T-helper 2 cell (primary cell): ENCODE measurements at places on chromosomes 2 and 18.
A peak's percentile ranks its signal among the peaks of the same experiment; 100 is the strongest.

GRCh38 chr2:223052548-223053483, 826 bp downstream of the KCNE4 start:
- DNase-seq = no peak

GRCh38 chr2:229160180-229160579, 110.9 kb downstream of the PID1 start:
- DNase-seq = no peak

DNA sequence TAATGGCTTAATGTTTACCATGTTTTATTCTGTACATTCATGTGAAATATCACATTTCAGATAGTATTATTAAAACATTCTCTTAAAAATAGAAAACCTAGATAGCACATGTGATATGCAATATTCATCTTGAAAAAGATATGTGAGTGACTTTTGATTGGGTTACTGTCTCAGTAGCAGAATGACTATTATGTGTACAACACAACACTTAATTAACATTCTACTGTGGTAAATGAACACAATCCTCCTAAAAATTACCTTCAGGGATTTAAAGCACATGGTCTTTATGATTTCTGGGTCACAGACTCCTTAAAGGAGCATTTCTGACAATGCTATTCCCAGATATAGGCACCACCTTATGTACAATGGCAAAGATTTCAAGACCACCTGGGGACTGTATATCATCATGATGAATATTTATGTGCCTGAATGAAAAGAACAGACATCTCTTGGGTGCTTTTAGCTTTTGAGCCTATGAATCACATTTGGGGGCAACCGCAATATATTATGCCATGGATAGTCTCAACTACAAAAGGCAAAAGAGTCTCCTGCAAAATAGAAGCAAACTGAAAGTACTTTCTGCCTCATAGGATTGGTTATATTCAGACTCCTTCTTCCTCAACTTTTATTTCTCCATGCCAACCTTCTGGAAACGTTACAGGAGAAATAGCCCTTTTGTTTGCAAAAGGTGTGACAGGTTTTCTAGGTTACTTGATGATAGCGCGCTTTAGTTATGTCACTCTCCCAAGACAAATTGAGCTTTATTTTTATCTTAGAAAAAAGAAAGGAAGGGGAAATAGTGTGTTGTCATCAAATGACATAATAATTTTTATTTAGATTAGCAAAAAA, 259.0 kb downstream of the CALCRL start:
- DNase-seq = no peak

DNA sequence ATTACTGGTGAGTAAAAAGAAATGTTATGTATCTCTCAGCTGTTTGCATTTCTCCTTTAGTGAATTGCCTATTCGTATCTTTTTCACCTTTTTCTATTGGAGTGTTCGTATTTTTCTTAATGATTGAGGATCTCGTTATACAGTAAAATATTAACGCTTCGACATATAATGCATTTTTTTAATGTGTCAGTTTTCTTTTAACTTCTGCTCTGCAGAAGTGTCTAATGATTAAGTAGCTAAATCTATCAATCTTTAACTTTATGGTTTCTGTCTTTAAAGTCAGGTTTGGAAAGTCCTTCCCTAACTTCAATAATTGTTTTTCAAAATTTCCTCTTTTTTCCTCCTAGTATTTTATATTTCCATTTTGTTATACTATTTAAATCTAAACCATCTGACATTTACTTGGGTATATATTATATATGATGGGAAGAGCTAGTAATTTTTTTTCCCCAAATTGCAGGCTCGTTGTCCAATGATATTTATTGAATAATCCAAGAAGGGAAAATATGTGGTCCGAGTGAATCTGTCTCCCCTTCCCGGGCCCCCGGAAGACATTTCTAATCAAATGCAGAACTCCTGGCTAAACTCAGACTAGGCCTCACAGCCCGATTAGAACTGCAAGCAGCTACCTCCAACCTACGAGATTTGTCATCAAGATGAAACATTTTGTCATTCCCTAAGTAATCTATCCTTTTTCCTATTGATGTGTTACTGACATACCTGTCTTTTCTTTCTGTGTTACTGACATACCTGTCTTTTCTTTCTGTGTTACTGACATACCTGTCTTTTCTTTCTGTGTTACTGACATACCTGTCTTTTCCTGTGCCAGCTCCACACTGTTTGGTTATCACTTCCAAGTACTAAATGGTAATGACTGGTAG, 17.2 kb downstream of the PCBP1 start:
- DNase-seq = no peak

- peak; percentile 12 for DNase-seq
Measured at GRCh38 chr18:60664736-60665135, 292.2 kb upstream of the MC4R start.

GRCh38 chr2:45684756-45685155, 33.3 kb downstream of the PRKCE start:
- no peak for DNase-seq

GRCh38 chr2:33512112-33512511, 35.7 kb downstream of the RASGRP3 start:
- no peak for DNase-seq

GRCh38 chr2:158923180-158923594, 45.3 kb upstream of the TANC1 start:
- DNase-seq = no peak

GRCh38 chr2:138507267-138507666, 5.7 kb downstream of the SPOPL start:
- no peak for DNase-seq

DNA sequence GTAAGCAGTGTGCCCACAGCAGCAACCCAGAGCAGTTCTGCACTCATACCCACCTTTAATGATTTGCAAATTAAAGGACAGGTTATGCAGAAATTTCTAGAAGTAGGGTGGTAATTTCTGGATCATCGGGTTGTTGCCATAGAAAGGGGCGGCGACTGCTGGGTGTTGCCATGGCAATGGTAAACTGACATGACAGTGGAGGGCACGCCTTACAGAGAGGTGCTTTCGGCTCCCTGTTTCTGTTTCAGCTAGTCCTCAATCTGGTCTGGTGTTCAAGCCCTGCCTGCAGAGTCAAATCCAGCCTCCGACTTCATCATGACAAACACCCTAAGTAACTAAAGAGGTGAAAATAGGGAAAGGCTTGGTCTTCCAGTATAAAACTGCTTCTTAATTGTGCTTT, 667.7 kb downstream of the SOCS6 start:
- DNase-seq = no peak

GRCh38 chr2:100124761-100125160, 17.6 kb downstream of the AFF3 start:
- no peak for DNase-seq

DNA sequence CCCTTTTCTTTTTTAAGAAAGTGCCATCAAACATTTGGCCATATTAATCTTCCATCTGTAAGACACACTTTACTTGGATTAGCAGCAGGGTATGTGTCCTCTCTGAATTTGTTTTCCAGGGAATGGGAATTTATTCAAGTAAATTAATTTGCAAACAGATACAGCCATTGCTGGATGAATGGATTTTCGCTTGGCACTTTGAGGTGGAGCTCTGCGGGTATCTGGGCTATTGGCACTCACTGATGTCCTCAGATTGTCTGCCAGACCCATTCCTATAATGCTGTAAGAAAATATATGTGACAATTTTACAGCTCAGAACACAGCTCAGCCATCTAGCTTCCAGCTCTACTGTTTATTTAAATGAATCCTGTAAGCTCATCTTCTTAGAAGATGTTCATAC, 201.2 kb upstream of the CDH20 start:
- DNase-seq = no peak

DNA sequence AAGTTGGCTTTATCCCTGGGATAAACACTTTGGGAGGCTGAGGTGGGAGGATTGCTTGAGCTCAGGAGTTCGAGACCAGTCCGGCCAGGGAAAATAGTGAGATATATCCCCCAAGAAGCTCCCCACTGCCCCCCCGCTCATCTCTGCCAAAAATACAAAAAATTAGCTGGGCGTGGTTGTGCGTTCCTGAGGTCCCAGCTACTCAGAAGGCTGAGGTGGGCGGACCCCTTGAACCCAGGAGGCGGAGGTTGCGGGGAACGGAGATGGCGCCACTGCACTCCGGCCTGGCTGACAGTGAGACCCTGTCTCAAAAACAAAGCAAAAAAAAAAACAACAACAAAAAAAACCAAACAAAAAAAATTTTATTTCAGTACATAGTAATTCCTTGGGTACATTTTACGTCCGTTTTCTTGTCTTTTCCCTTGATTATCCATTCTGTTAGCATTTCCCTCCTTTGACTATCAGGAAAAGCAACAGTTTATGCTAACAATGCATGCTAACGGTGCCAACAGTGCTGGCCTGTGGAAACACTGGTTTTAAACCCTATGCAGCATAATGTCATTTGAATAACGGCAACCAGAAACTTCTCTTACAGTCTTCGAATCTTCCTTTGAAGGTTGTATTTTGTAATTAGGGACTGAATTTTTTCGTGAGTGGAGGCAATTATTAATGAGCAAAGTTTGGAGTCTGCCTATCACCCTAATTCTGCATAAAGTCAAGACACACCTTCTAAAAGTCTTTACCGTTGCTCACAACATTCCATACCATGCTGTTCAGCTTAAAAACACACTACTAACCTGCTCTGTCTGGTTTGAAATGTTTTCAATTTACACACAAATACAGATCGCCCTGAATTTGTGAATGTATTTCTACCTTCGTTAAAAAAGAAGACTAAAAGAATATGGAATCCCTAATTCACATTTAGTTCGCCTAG, 721 bp upstream of the MIB1 start:
- no peak for DNase-seq

GRCh38 chr2:95401480-95401879, 1.0 kb upstream of the FAHD2A start:
- DNase-seq = no peak

DNA sequence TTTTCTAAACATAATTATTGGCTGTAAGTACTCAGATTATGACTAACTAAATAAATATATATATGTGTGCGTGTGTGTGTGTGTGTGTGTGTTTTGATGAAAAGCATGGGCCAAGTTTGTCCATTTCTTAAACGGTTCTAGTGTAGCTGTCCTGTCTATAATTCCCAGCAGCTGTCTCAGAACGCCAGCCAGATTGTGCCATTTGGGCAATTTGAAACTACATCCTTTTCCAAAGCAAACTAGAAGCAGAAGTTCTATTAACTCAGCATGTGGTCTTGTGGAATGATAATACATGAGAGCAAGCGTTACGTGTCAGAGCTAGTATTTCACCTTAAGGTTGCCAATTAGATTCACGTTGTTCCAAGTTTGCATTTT, 1.7 kb downstream of the ARHGAP28 start:
- no peak for DNase-seq

GRCh38 chr18:29439398-29439797, 1262.5 kb upstream of the CDH2 start:
- no peak for DNase-seq

- no peak for DNase-seq
Measured at GRCh38 chr2:191038241-191038725, 24.3 kb upstream of the STAT1 start.

GRCh38 chr2:72182547-72182946, 34.9 kb upstream of the CYP26B1 start:
- no peak for DNase-seq

- no peak for DNase-seq
Measured at GRCh38 chr2:181581534-181581933, 75.4 kb downstream of the CERKL start.

- no peak for DNase-seq
Measured at GRCh38 chr2:74233648-74234047, 35.2 kb downstream of the MTHFD2 start.

- no peak for DNase-seq
Measured at GRCh38 chr2:153668923-153669322, 190.4 kb upstream of the RPRM start.
